ENCODE measurements at places on chromosomes 12 and 14.

- DNase-seq, result no peak
Observed at GRCh38 chr14:105421723-105422615, 2.3 kb downstream of the MTA1 start.

- DNase-seq, result no peak
Observed at GRCh38 chr14:22180045-22180444, 409.0 kb downstream of the DAD1 start.

DNA sequence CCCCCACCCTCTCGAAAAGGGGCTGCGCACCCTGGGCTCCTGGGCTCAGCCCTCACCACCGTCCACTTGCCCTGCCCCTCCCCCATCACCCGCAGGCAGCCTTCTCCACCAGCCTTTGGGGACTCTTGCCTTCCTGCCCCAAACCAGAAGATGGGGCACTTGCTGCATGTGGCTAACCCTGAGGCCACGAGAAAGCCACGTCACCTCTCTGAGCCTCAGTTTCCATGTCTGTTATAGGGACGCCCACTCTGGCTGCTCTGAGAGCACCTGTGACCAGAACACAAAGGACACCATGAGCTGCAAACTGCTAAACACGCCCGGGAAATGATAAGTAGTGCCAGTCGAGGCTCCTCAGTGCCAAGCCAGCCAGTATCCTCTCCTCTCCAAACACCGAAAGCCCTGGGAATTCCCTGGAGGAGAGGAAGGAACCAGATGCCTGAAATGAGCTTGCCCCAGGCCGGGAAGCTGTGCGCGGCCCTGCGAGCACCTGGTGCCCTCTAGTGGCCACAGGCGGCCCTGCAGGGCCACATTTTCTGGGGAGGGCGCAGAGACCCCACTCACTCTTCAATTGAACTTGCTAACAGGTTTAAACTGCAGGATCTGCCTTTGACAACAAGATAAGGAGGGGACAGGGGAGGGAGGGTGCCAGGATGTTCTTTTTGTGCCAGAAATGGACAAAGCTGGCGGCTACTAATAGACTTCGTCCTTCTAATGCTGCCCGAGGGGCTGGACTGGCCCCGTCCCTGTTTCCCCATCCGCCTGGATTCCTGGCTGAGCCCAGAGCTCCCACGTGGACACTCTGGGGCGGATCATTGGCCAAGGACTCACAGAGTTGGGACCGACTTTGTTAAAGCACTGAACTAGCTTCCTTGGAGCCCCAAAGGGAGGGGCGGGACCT is 10.2 kb upstream of the SERPINA9 start:
- DNase-seq, result peak; percentile 25

DNA sequence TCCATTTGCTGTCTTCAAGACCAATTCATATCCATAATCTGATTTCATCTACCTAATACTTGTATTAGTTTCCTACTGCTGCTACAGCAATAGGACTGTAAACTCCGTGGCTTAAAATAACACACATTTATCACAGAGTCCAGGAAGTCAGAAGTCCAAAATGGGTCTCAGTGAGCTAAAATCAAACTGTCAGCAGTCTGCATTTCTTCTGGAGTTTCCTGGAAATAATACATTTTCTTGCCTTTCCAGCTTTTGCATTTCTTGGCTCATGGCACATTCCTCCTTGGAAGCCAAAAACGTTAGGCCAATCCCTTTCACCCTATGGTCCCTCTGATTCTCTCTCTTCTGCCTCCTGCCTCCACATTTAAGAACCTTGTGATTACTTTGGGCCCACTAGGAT is 239.8 kb downstream of the PRKD1 start:
- no peak for DNase-seq

DNA sequence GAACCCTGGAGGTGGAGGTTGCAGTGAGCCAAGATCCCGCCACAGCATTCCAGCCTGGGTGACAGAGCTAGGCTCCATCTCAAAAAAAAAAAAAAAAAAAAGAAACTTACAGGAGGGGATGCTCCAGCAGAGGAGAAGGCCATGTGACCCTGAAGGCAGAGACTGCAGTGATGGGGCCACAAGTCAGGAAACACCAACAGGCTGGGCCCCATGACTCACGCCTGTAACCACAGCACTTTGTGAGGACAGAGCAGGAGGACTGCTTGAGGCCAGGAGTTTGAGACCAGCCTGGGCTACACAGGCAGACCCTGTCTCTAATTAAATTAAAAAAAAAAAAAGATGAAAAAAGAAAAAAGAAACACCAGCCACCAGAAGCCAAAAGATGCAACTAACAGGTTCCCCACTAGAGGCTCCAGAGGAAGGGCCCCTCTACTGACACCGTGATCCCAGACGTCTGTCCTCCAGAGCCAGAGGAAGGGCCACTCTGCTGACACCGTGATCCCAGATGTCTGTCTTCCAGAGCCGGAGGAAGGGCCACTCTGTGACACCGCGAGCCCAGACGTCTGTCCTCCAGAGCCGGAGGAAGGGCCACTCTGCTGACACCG is 9.1 kb upstream of the GLT1D1 start:
- no peak for DNase-seq

DNA sequence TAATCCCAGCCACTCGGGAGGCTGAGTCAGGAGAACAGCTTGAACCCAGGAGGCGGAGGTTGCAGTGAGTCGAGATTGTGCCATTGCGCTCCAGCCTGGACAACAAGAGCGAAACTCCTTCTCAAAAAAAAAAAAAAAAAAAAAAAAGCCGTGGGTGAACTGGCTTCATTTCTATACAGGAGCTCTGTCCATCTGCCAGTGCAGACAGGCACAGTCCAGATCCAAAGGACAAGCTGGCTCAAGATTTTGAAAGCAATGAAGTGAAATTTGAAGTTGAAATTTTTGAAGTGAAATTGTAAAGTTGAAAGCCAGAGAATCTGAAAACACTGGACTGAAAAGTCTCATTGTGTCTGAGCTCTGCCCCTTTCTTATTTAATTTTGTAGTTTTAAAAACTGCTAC is 134.7 kb downstream of the CALM1 start:
- no peak for DNase-seq

DNA sequence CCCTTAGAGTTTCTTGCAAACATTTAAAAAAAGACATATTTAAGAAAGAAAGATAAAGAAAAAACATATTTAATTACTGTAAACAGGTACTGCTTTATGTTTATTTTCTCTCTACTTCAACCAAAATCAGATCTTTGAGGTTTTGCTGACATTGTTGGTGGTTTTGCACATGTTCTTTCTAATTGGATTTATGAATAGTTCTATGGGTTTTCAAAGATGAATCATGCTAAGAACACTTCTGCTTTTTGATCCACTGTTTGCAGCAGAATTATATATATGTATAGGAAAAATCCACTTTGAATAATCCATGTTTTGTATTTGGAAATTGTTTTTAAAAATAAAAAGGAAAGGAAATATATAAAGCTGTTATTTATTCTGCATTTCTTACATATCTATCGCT is 78.4 kb downstream of the FRMD6 start:
- no peak for DNase-seq

DNA sequence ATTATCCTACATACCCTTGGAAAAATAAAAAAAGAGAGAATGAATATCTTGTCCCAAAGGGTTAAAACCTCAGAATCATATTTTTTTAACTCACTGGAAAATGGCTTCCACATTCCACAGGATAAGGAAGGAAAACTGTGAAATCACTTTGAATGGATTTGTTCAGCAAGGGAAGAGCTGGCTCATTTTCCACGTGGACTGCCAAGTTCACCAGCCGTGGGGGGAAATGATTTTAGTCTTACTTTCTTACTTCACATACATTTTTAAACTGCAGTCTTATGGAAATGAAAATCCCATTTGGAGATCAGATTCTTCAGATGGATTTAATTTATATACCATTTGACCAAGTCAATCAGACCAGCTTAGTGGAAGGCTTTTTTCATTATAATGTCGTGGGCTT is 29.9 kb upstream of the AEBP2 start:
- DNase-seq, result no peak

- no peak for DNase-seq
Observed at GRCh38 chr12:97167598-97167997, 260.5 kb downstream of the NEDD1 start.

GRCh38 chr14:68376067-68376779 is 416.6 kb downstream of the ZFP36L1 start:
- no peak for DNase-seq

- no peak for DNase-seq
Observed at GRCh38 chr14:62187265-62187664, 425.0 kb downstream of the SNAPC1 start.

- DNase-seq, result peak; percentile 72
Observed at GRCh38 chr14:65258391-65258790, 154.1 kb upstream of the FUT8 start.

- DNase-seq, result no peak
Observed at GRCh38 chr14:103230021-103230420, 104.0 kb upstream of the EIF5 start.

GRCh38 chr14:24171422-24172260 is at the start of gene REC8:
TSS of gene REC8 (plus strand) at chr14:24172080. CDS start at chr14:24172553, 473 bp downstream.
- DNase-seq, result peak; percentile 71

DNA sequence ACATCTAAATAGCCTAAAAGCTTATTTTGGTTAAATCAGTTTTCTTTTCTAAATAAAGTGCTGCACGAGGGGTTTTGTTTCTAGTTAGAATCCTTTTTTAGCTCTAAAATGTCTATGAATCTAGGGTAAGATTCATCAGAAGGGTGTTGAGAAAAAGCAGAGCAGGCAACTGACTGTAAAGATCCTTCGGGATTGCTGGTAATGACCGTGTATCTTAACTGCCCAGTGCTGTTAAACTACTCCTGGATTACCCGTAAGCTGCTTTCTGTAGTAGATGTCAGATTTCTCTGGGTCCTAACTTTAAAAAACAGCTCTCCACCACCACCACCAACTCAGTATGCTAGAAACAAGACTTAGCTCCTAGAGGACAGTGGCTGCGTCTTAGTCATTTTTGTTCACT is 39.2 kb downstream of the DACT1 start:
- DNase-seq, result no peak

DNA sequence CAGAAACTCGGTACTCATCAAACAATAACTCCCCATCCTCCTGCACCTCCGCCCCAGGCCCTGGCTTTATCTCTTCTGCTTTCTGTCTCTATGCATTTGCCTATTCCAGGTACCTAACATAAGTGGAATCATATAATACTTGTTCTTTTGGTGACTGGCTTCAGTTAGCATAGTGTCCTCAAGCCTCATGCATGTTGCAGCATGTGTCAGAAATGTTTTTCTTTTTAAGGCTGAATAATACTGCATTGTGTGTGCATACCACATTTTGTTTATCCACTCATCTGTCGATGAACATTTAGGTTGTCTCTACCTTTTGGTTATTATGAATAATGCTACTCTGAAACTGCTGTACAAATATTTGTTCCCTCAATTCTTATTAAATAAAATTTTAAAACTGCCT is 117.1 kb downstream of the KICS2 start:
- DNase-seq, result no peak

GRCh38 chr12:93970900-93971688 is 177.3 kb upstream of the PLXNC1 start:
- no peak for DNase-seq

DNA sequence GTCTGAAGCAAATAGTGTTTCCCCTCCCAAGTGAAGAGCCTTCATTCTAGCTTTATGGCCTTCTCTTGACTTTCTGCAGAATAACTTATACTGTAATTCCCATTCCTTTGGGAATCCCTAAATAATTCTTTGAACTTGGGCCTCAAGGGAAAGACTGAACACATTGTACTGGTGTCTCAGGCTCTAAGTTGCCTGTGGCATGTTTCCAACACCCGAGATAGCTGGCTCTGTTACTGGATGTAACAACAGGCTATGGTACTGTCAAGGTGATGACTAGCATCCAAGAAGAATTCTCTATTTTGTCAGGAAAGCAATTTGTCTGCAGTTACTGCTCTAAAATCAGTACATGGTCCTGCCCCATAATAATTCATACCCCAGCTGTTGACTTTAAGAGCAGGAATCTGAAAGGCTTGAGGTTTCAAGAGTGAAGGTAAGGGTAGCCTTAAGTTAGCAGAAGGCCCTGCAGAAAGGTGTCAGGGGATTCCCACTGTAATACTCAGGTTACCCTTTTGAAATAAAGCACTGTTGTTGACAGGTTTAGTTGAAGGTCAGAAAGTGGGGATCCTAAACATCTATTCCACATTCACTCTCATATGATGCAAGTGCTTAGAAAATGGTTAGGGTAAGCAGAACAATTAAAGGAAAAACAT is 5.2 kb downstream of the GPX2 start:
- no peak for DNase-seq

DNA sequence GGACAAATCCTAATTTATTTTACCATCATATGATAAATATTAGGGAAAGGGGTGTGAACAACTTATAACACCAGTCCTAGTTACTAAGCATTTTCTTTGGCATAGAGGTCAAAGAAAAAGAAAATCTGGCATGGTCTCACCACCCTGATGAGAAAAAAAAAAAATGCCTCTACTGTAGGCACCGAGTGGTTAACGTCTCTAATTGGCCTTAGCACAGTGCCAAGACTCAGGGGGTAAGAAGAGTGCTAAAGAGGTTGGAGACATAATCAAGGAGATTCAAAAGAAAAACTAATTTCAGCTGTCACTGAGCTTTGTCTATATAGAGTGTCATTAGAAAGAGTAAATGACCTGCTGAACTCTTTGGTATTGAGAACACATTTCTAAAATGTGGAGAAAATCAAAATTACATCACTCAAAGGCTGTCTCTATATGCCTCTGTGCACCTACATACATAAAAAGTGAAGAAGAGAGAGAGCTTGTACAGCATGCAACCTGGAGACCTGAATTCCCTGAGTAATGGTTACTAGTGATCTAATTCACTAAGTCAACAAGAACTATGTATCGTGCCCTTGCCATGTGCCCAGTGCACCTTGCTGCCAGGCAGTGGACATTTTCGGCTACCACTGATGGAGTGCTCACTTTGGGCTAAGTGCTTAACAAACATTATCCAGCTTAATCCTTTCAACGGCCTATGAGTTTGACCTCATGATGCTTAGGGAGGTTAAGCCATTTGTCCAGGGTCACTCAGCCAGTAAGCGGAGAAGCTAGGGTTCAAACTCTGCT is 113.8 kb upstream of the G2E3 start:
- DNase-seq, result no peak

DNA sequence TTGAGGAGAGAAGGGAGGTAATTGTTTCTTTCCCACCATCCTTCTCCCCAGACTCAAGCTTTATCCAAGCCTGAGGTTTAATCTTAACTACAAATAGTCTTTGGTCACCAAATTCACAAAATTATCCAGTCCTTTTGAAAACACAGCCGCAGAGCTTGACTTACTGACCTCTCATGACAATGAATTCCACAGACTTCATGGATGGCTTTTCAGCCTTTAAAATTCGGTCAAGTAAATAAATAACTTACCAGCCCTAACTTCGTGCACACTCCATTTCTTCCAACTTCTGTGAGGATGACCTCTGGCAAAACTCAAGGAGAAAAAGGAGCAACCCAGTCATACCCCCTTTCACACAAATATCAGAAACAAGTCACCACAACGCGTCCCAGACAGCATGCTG is 137.0 kb upstream of the CDKN3 start:
- no peak for DNase-seq

GRCh38 chr12:95548539-95549391 is 2.5 kb downstream of the USP44 start:
- DNase-seq, result no peak

DNA sequence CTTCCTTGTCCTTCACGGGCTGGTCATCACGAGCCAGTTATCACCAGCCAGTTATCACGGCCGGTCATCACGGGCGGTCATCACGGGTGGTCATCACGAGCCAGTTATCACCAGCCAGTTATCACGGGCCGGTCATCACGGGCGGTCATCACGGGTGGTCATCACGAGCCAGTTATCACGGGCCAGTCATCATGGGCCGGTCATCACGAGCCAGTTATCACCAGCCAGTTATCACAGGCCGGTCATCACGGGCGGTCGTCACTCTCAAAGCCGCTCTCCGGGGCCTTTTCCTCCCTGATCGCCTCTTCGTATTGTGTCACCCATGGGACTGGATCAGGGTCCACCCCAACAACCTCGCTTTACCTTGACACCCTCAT is 13.9 kb upstream of the FBRSL1 start:
- no peak for DNase-seq

Data from brain microvascular endothelial cell (primary cell).